ENCODE measurements at places on chromosomes 5 and 9.

DNA sequence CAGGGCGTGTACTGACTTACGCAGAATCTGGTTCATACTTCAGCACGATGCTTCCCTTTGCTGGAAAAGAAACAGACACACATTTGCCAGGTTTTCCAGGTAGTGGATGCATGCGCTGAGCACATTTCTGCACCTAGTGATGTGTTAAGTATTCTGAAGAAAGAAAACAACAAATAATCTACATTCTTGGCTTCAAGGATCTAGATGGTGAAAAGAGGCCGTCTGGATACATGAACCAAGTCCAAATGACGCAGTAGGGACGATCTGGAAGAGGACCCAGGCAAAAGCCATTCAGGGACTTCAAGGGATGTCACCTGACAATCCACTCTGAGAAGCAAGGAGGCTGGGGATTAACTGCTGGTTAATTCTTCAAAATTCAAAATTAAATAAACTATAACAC is 30.4 kb downstream of the NSUN2 start:
- DNase-seq, result no peak

DNA sequence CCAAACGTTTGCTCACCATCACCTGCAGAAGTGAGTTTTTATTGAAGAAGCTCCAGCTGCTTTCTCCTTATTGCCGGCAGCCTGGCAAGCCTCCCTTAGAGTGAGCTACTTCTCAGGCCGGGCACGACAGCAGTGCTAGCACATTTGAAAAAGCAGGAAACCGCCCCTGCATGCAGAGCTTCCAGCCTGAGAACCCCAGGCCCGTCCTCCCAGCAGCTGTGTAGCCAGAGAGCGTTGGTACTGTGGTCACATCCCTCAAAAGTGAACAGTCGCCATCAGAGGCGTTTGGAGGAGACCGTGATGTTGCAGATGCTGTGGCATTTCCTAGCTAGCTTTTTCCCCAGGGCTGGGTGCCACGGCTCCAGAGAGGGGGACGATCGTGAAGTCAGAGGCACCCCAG is 23.5 kb downstream of the SLC25A25 start:
- DNase-seq, result no peak

GRCh38 chr9:33517373-33517772 is 6.7 kb upstream of the ANKRD18B start:
- no peak for DNase-seq

DNA sequence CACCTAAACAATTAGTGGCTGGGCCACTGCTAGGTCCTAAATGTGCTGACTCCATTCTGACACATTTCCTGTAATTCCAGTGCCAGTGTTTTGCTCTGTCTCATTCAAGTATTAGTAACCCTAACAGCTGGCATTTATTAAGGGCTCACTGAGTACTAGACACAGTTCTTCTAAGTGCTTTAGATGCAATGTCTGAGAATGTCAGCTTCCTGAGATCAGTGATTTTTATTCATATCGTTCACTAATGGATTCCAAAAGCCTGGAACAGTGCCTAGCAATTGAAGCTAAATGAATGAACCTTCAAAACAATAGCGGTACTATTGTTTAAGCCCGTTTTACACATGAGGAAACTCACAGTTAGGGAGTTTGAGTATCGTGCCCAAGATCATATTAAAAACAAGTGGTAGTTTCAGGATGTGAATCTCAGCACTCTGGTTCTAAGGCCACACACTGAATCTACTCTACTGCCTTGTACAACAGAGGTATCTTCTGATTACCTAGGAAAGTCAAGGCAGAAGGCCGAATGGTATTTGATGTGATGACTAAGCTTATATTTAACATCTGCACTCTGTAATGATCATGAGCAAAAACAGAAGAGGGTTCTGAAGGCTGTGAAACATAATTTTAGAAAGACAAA is 304.0 kb downstream of the PJA2 start:
- no peak for DNase-seq

- no peak for DNase-seq
Measured at GRCh38 chr9:123978981-123979380, 32.6 kb upstream of the LHX2 start.

DNA sequence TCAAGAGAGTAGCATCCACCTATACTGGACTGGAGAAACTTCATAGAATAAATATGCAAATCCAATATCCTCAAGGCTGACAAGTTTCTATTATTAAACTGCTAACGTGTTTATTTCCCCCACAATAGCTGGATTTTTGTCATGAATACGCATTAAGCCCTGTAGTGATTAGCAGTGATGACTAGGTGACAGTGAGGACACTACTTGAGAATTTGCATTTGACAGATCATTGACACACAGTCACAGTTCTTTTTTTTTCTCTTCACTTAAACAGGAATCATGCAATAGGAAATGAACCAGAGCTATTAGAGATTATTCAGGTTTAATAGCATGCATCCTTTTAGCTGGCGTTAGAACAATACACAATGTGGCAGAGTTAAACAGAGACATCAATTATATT is 35.3 kb downstream of the MPDZ start:
- DNase-seq, result no peak

GRCh38 chr9:89179540-89179894 is 899 bp upstream of the SHC3 start:
- no peak for DNase-seq

All from stimulated activated CD8-positive, alpha-beta memory T cell treated with anti-CD3 and anti-CD28 coated beads, Interleukin-4, amount 100 ng/mL, for 4 hours (primary cell).